ENCODE measurements at places on chromosomes 1 and 21. TPM values are rescaled to one million over a fixed set of nuclear protein-coding genes. Genes with fewer than 3 reads are reported as not detected.

DNA sequence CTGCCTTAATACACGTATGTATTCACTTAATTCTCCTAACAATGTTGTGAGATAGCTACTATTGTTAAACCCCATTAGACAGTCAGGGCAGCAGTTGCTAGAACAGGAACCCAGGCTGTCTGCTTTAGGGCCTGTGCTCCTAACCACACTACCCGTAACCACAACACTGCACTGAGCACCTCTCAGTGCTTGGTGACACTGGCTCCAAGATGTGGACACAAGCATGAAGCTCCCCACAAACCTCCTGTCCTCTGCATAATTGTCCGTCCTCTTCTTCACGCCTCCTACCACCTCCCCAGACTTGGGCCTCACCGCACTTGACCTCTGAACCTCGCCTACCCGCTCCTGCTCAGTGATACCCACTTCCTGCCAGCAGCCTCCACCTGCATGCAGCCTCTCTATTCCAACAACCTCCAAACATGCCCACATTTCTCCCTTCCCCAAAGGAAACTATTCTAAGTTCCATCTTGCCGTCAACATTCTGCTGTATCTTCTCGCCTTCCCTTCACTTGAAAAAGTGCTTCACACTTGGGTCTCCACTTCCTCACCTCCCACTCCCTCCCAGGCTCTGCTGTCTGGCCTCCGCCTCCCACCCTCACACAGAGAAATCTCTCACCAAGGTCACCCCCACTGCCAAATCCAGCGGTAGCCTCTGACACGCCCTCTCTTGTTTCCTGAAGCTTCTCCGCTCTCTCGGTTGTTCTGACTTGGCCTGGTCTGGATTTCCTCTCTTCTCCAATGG lies 14.6 kb upstream of the AHDC1 start:
- peak; percentile 59 for DNase-seq

- no peak for DNase-seq
Measured at GRCh38 chr1:7610936-7611335, 160.2 kb upstream of the VAMP3 start.

DNA sequence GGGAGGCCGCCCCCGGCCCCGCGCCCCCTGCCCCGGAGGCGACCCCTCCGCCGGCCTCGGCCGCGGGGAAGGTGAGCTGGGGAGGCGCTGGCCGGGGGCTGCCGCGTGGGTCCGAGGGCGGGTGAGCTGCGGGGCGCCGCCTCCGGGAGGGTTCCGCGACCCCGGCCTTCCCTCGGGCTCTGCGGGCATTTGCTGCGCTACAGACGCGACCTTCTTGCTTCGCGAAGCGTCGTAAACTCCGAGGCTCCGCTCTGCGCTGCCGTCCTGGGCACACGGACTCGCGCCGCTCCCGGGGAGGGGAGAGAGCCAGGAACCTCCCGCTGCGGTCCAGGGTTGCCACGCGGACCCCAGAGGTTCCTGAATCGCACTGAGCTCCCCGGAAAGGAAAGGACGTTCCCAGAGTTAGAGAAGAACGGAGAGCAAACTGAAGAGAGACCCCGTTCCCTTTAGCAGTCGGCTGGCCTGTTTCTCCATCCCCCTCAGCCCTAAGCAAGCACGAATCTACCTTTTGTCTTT lies 345 bp downstream of the SLX9 start:
- DNase-seq = no peak

Gene CFH
- 142 TPM for total RNA-seq

DNA sequence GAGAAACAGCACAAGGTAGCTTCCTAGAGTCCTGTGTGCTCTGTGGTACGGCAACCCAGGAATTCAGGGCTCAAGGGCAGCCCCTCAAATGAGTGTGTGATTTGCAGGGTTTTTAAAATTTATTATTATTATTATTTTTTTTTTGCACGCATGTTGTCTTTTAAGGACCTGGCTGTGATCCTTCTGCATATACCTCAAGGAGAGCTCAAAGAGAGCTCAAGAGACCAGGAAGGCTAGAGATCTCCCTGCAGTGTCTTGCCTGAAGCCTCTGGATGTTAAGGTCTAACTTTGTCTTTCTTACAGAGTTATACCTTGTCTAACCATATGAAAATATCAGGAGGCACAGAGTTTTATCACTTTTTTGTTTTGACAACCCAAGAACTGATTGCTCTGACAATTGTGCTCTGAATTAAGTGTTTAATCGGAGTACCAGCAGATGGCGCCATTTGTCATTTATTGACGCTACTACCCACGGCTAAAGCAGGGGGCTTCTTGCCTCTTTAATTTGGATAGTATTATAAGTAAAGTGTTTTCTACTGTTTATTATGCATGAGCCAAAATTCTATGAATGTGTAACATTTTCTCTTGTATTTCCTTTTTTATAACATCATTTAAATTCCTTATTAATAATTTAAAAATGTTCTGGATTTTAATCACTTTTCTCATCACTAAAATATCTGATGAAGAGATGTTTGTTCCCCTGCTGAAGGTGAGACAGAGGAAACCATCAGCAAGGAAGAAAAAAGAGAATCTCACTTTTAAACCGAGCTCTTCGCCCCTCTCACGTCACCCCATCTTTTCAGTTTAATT lies 35.8 kb upstream of the LMO4 start:
- DNase-seq = peak; percentile 71

All from myocyte (in vitro differentiated cells).